Stimulated activated CD4-positive, alpha-beta T cell treated with anti-CD3 and anti-CD28 coated beads, Interleukin-2, amount 100 ng/mL, for 24 hours (primary cell): ENCODE measurements at places on chromosomes 6 and 20.

- no peak for DNase-seq
Observed at GRCh38 chr6:100078509-100078908, 84.5 kb upstream of the MCHR2 start.

DNA sequence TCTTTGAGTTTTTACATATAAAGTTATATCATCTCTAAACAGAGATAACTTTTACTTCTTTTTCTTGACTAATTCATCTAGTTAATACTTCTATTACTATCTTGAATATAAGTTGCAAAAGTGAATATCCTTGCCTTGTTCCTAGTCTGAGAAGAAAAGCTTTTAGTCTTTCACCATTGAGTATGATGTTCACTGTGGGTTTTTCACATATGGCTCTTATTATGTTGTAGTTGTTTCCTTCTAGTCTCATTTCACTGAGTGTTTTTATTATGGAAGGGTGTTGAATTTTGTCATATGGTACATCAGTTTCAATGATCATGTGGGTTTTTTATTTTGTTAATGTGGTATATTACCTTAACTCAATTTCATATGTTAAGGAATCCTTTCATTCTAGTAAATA, 488.3 kb downstream of the COL12A1 start:
- no peak for DNase-seq

- no peak for DNase-seq
Observed at GRCh38 chr20:25297141-25297905, 49.4 kb downstream of the PYGB start.

DNA sequence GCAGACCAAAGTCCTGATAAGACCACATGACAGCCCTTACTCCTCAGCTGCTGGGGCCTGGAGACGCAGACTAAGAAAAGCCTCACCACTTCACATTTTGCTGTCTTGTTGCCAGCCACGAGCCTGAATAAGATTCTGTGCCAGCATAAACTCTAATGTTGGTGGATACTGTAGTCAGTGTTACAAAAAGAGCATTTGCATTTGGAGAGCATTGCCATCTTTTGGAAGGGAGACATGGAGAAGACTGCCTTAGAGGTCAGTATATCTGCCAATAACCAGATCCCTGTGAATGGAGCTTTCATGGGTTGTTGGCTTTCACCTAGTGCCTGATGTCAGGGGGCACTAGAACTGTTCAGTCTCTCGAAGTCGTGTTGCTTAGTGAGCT, 315.2 kb downstream of the ZFAND3 start:
- DNase-seq = no peak

DNA sequence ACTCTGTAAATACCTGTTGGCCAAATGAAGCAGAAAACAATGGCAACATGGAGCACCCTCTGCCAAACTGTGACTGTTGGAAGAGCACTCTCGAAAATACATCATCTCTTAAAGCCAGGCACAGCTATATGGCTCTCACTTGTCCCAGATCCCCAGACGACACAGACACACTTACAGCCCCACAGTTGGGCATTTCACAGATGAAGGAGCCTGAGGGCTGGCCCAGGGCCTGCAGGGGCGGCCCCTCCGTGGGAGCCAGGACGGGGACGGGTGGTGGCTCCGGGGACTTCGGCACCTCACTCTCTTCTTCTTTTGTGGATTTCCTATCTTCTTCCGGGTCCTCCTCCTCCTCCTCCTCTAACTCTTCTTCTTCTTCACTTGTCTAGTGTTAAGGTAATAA, 18.4 kb upstream of the MRPS10 start:
- DNase-seq = no peak

DNA sequence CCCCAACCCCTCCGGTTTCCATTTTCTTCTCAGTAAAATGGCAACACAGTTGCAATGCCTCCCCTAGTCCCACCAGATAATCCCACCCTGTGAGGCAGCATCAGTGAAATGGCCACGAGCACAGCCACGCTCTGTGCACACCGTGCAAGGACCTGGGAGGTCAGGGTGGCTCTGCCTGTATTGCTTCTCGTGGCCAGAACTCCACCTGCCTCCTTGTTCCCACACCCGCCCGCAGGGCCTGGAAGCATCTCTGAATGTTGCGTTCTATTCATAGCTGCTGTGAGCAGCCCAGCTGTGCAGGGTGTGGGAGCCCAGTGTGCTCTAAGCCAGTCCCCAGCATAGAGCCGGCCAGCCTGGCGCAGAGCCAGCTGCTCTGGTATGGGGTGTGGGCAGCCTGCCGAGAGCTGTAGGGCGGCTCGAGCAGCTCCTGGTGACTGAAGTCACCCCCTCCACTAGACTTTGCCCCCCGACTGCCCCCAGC, 161.1 kb downstream of the DLL1 start:
- no peak for DNase-seq

DNA sequence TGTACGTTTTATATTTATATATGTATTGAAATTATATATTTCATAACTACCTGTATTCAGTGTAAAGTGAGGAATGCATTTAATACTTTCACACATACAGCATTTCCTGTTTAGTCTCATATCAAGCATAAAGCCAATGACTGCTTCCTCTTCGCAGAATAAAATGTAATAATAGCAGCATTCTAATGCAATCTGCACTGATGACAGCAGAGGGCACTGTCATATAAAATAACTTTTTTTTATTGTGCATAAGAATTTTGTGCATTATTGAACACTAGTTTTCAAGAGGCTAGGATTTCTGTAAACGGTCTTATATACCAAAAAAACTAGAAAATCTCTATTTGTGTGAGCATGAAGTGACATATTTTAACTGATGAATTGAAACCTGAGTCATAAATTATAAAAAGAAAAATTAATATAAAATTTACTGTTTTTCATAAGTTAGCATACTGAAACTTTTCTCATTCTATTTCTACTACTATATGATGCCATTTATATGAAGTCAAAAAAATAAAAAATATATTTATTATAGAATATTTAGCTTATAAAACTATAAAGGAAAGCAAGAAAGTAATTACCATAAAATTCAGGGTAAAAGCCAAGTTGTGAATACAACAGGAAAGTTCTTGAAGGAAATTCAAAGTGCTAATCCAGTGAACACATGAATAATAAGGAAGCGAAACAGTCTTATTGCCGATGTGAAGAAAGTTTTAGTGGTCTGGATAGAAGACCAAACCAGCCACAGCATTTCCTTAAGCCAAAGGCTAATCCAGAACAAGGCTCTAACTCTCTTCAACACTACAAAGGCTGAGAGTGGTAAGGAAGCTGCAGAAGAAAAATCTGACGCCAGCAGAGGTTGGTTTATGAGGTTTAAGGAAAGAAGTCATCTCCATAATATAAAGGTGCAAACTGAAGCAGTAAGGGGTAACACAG, 36.3 kb downstream of the RNF146 start:
- peak; percentile 46 for DNase-seq

DNA sequence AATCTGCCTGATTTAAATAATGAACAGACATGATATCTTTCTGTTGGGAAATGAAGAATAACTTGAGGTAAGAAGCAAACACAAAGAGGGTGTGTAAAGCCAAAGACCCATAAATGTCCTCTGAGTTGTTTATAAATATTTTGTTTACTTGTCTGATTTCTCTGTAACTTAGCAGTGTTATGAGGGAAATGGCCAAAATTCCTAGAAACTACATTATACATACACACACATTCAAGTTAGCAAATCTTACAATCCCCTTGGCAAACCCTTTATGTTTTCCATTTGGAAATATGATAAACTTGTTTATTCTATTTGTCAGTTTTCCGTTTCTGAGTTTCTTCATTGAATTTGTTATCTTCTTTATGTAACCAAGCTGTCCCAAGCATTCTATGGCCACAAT, 81.4 kb upstream of the TCF21 start:
- DNase-seq = no peak

- no peak for DNase-seq
Observed at GRCh38 chr20:22814471-22815205, 220.5 kb upstream of the SSTR4 start.

- DNase-seq = peak; percentile 14
Observed at GRCh38 chr20:24289737-24290481, 179.5 kb upstream of the SYNDIG1 start.

DNA sequence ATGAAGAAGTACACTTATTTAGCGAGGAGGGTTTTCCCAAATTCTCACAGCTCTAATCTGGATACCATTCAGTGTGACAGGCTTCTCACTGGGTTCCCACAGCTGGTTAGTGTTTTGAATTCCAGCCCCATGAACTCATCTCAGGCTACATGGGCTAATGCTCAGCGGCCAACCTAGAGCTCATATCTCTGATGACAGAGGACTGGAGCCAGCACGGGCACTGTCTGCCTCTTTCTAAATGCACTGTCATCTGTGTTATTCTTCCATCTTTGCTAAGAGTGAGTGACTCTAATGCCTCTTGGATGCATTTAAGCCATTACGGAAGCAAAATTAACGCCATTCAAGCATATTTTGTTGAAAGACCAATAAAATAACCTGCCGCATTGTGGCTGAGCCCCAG, 308.9 kb upstream of the JAG1 start:
- no peak for DNase-seq

GRCh38 chr20:22688485-22688884, 104.1 kb upstream of the FOXA2 start:
- no peak for DNase-seq

DNA sequence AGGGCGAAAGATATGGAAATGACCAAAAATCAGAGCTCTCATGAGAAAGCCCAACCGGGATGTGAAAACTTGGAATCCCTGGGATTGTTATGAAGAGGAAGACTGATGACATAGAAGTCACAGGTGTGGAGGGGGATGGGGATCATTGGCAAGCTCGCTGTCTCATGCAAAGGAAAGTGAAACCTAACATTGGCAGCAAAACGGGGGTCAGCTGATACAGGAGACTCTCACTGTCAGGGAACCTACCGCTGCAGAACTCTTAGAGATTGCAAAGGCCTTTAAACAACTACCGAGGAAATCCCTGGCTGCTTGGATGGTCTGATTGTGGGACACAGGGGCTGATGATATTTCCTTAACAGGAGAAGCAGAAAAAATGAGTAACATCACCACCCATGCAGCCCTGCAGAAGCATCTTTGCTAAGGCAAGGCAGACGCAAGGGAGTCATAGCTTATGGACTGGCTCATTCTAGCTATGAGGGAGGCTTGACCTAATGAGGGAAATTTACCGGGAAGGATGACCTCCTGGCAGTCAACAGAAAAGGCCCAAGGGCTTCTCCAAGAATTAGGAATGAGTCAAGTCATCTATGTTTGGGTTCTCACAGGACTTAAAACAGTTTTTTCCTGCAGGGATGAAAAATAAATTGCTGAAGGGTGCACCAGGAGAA, 7.0 kb downstream of the MUC21 start:
- peak; percentile 4 for DNase-seq

DNA sequence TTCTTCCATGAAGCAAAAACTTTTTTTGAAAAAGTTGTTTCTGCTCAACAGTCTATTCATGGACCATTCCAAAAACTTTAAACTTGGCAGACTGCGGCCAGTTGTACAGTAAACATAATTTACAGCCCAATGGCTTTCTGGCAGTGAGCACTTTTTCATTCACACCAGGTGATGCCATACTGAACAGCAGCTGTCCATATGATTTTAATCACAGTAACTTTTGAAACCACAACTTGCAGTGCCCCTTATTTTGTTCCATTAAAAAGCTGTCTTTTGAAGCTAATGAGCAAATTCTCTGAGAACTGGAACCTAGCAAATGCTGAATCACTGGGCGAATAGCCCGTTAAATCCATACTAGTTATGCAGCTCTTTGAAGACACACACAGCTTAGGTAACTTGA, 576.6 kb downstream of the PTPRT start:
- no peak for DNase-seq

DNA sequence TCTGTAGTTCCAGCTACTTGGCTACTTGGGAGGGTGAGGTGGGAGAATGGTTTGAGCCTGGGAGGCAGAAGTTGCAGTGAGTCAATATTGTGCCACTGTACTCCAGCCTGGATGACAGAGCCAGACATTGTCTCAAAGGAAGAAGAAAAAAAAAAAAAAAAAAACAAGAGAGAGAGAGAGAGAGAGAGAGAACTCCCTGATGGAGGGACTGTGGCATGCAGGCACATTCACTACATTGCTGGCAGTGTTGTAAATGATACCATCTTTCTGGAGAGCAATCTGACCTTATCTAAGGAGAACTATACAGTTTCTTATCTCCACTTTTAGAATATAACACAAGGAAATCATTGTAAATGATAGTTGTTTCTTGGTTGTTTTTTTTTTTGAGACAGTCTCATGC, 85.1 kb downstream of the MDN1 start:
- DNase-seq = no peak

- DNase-seq = no peak
Observed at GRCh38 chr6:4402477-4402976, 267.2 kb upstream of the ECI2 start.

- no peak for DNase-seq
Observed at GRCh38 chr20:48338717-48339116, 489.1 kb downstream of the PREX1 start.

GRCh38 chr6:41675176-41675775, 37.0 kb downstream of the MDFI start:
- DNase-seq = no peak

DNA sequence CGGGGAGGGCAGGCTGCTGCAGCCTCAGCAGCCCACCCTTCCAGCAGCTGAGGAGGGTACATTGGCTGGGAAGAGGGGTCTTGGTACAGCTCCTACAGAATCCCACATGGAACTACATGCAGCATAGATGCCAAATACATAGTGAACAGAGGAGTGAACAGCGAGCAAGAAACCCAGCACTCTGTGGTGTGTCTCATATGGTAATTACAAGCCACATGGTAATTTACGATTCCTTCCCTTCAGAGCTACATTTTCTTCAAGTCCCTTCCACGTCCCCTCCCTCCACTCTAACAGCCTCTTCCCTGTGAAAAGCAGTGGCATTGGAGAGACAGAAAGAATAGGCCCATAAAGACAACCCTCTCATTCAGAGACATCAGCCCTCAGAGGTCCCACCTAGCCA, 167.7 kb downstream of the SYNDIG1 start:
- DNase-seq = no peak

GRCh38 chr20:12916699-12917098, 92.1 kb upstream of the SPTLC3 start:
- DNase-seq = no peak

- DNase-seq = peak; percentile 79
Observed at GRCh38 chr20:63739130-63740069, at the start of gene SLC2A4RG. TSS of gene SLC2A4RG (plus strand) at chr20:63739776. CDS start at chr20:63739913, 137 bp downstream.

- DNase-seq = no peak
Observed at GRCh38 chr6:21769968-21770367, 176.4 kb downstream of the SOX4 start.

GRCh38 chr6:24883618-24884017, 52.1 kb downstream of the RIPOR2 start:
- no peak for DNase-seq

DNA sequence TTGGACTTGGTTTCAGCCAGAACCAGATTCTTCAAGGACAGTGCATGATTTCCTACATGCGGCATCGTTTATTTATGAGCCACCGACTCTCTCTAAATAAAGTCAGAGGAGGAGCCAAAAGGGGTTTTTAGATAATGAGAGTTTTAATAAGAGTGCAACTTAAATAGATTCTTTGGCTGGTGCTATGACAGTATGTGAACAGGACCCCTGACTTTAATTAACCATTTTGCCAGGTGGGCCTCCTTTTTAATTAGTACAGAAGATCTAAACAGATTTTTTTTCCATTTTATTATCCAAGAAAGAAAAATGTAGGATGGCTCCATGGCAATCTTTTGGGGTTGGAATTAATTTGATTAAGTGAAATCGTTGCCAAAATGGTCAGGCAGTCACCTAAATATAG, 74.8 kb upstream of the INSM1 start:
- no peak for DNase-seq
